ENCODE measurements at places on chromosomes 1 and 21.

DNA sequence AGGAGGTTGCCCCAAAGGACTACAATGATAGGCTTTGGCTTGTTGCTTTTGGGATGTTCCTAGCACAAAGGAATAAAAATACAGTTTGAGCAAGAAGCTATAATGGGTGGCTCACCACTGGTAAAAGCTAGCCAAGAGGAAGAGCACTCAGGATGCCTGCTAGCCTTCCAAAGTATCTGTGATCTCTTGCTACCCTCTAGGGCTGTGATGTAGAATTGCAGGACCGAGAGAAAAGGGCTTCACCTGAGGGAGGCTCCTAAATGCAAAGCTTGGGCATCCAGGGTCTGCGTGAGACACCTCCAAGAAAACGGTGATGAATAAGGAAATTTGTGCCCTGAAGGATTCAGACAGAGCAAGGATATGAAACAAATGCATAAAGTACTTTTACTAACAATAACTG lies 17.7 kb downstream of the IVL start:
- no peak for DNase-seq

- no peak for DNase-seq
Measured at GRCh38 chr1:107464827-107465226, 324.0 kb downstream of the NTNG1 start.

- DNase-seq, result no peak
Measured at GRCh38 chr1:85495556-85495955, 30.6 kb upstream of the DDAH1 start.

- no peak for DNase-seq
Measured at GRCh38 chr1:151982300-151983005, 11.2 kb downstream of the S100A10 start.

DNA sequence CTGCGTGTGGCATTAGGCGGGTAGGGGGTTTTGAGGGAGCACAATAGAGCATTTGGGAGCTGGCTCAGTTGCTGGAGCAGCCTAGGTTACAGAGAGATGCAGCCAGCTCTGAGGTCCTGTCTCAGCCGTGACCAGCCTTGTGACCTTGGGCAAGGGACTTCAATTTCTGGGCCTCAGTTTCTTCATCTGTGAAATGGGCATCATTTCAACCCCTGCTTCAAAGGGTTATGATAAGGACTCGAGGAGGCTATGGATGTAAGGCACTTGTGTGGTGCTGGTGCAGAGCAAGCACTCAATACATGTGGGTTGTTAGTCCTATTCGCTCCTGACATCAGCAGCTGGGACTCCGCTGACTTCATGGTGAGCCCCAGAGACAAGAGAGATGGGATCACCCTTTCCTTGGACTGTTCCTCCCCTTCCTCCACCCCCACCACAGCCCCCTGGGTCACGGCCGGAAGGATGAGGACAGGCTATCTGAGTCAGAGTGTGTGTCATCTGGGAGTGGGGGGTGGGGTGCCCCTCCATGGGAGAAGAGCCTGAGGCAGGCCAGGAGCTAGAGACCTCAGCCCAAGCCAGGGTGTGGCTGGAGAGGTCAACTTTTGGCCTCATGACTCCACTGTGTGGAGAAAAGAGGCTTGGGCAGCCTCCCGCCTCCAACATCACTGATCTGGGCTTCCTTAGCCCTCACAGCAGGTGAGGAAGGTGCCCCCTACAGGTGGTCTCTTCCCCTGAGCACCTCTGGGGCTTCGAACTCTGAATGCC lies 71.4 kb upstream of the ZBTB40 start:
- DNase-seq, result no peak

DNA sequence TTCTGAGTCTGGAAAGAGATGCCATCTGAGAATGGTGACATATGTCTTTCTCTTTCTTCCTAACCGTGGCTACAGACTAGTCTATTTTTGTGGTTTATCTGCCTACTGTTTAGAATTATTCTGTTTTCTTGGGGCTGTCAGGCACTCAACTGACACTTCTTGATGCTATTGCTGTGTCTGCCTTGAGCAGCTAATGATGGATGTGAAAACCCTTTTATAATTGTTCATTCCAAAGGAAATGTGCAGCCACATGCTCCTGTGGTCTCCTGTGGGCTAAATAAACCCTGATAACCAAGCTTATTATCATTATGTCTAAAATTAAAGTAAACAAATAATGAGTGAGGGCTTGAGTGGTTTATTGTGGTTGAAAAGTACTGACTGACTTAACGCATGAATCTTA lies 52.7 kb upstream of the CXADR start:
- DNase-seq, result no peak

DNA sequence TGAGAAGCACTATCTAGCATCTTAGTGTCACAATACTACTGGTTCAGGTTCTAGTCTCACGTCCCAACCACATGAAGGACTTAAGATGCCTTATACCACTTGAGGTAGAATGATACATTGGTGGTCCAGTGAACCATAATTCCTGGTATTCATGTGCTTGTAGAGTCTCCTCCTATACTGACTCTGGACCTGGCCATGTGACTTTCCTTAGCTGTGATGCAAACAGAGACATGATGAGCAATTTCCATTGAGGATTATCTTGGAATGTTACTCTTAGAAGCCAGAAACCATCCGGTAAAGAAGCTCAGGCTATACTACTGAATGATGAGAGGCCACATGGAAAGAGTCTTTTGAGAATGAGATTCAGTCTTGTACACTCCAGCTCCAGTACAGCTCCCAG lies 105.7 kb downstream of the NME7 start:
- no peak for DNase-seq

DNA sequence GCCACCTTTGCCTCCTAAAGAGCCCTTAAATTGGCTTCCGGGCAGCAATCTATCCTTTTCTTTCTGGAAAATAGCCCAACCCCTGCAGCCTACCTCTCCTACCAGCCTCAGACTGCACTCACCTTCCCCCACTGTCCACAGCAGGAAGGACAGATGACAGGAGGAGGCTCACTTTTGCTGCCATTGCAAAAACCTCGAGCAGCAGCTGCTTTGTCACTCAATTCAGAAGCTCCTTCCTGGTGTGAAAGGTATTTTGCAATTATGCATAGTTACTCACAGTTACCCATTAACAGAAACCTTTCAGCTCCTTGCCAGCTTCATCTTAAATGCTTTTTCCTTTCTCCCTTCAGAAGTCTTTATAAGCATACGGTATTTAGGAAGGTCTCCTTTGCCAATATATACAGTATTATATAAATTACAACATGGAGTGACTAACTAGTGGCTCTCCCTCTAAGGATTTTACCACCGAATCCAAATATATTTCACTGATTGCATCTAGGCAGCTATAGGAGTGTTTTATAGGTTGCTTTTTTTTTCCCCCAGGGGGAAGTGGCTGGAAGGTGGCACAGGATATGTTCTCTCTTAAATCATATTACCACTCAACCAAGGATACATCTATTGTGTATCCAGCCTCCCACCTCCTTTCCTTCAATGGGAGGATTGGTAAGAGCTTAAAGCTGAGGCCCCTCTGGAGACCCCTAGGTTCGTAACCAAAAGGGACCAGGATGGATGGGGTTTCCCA lies 142.1 kb upstream of the IPO9 start:
- no peak for DNase-seq

DNA sequence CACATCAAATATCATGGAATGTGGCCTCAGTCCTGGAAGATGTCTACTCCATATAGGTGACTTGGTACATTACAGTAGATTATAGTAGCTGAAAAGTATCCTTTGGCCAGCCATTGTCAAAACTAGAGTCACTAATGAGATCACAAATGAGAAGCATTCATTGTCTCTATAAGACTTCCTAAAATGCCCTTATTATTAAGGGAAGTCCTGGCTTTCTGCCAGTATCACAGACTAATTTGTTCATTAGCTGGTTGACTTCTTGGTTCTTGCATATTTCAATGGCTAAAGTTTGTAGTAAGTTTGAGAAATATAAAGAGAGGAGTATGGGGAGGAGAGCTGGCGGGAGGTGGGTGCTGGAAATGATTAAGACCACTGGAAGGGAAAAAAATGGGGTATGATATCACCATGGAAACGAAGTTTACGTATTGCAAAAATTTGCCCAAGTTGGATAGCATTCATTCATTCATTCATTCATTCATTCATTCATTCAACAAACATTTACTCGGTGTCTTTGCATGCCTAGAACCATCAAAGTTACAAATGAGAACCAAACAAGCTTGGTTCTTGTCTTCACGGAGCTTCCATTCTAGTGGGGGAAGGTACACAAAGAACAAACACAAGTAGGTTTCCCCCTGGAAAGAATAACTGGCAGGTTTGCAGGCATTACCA lies 11.7 kb upstream of the B3GALNT2 start:
- DNase-seq, result no peak

- DNase-seq, result no peak
Measured at GRCh38 chr1:23403038-23403336, 21.6 kb downstream of the TCEA3 start.

- no peak for DNase-seq
Measured at GRCh38 chr21:20943561-20943997, 54.6 kb upstream of the NCAM2 start.

DNA sequence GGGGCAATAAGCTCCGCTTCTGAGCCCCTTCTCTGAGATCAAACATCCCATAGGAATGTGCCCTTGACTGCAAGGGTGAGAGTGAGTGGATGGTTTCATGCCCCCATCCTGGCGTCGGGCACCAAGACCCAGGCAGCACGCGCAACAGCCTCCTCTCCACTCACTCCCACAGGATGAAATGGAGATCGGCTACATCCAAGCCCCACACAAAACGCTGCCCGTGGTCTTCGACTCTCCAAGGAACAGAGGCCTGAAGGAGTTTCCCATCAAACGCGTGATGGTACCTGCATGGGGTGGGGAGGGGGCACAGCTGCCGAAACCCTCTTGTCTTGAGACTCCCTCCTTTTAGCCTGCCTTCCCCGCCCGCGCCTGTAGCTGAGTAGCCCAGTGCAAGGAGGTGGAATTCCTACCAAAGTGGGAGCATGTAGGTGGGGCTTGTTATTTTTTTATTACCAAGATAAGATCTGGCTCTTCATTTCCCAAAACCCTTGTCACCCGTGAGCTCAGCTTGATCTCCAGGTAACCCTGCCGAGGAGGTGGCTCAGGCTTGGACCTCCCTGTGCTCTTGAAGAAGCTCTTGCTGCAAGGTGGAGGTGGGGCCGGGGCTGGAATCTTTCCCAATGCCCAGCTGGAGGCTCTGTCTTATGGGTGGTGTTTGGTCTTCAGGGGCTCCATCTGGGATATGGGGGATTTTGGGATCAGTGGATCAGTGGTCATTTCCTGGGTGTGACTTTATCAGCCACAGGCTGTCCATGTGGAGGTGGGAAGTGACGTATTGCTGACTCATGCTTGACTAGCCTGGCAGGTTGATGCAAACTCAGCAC lies 24.0 kb upstream of the PADI6 start:
- no peak for DNase-seq

DNA sequence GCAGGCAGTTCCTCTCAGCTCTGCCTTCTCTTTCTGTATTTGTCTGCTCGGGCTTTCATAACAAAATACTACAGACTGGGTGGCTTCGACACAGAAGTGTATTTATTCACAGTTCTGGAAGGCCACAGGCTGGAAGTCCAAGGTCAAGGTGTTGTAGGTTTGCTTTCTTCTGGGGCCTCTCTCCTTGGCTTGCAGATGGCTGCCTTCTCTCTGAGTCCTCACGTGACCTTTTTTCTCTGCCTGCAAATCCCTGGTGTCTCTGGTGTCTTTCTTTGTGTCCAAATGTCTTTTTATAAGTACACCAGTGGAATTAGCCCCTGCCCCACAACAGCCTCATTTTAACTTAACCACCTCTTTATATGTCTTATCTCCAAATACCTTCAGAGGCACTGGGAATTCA lies 250.0 kb downstream of the TM2D1 start:
- DNase-seq, result no peak

DNA sequence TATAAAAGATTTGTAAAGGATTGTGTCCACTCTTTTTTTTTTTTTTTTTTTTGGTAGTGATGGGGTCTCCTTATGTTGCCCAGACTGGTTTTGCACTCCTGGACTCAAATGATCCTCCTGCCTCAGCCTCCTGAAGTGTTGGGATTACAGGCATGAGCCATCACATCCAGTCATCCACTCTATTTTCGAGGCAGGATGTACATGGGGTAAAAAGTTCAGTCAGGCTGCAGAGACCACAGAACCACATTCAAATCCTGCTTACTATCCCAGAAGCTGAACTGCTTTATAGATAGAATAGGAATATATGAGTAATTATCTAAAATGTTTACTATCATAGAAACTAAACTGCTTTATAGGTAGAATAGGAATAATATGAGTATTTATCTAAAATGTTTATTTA lies 26.0 kb upstream of the KCNK2 start:
- DNase-seq, result no peak

DNA sequence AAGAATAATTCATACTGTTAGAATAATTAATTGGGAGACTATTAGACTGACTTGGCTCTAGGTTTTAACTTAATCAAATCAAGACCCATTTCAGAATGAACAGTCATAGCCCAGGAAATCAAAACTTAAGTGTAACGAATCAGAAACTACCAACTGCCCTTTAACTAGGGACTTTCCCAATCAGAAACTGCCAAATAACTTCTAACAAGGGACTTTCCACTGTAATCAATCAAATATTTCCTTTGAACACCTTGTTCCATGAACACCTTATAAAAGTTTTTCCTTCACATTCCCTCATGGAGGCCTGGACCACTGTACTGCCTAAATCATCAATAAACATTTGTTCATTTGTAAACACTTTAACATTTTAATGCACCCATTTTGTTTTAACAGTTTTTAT lies 1054.7 kb upstream of the TMPRSS15 start:
- DNase-seq, result no peak

DNA sequence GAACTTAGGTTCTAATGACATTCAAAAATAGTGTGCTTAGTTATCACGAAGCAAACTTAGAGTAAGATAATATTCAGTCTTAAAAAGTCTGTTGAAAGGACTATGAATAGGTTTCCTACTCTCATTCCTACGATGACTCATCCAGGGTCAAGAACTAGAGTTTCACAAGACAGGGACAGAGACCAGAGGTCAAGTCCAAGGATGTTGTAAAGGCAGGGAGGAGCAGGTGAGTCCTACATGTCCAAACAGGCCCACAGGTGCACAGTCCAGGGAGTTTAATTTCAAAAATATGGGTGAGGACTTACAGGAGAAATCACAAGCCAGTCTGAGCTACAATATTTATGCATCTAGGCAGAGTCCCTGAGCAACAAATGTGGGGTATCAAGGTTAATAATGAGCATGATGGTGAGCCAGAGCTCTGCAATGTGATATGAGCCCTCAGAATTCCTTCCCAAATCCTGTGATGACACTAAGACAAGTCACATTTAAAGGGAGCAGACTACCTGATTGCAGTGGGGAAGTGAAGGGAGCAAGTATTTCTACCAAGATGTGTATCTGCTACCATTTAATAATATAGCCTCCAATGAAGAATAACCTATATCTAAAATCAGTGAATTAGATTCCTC lies 100.0 kb upstream of the NRIP1 start:
- DNase-seq, result no peak

DNA sequence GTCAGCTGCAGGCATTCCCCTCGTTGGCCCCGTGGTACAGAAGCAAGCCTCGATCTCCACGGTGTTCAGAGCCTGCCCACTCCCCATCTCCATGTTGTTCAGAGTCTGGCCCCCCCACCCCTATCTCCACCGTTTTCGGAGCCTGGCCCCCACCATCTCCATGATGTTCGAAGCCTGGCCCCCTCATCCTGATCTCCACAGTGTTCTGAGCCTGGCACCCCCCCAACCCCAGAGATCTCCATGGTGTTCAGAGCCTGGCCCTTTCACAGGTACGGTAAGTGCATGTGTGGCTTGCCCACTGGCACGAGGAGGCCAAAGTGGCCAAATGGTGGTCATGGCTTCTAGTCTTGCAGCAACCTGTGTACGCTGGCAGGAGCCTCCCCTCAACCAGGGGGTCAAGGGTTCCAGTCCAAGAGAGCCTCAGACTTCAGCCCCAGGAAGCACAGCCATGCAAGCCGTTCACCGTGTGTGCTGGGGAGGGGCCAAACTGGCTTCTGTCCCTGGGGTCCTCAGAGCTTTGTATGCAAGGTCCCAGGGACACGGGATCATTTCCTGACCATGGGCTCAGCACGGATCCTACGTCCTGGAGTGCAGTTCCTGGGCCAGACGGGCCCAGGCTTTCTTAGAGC lies 13.3 kb upstream of the PCBP3 start:
- DNase-seq, result no peak
